Endothelial cell of umbilical vein (primary cell): ENCODE measurements at places on chromosomes 5 and 9. TPM values are rescaled to one million over a fixed set of nuclear protein-coding genes. Genes with fewer than 3 reads are reported as not detected.

The GGTA1 gene
- total RNA-seq = not detected in 2 replicates

The FRRS1L gene
- total RNA-seq = 0.05 TPM in 1 of 2 replicates, not detected in the other

The ERGIC1 gene
- total RNA-seq = 105 and 118 TPM in 2 replicates

The TAF11L5 gene
- not detected in 2 replicates for total RNA-seq

The ZFP2 gene
- total RNA-seq = 0.21 and 0.75 TPM in 2 replicates

The DPYSL3 gene
- total RNA-seq = 142 and 146 TPM in 2 replicates

The SLC27A4 gene
- 35.0 and 36.9 TPM in 2 replicates for total RNA-seq

The ESM1 gene
- total RNA-seq = 577 and 781 TPM in 2 replicates

The CSF1R gene
- total RNA-seq = not detected in 2 replicates

The MSX2 gene
- total RNA-seq = not detected in 2 replicates

The TMEFF1 gene
- 9.8 and 14.6 TPM in 2 replicates for total RNA-seq

The NXNL2 gene
- not detected in 2 replicates for total RNA-seq

The IFNB1 gene
- not detected in 2 replicates for total RNA-seq

The TLX3 gene
- total RNA-seq = not detected in 2 replicates

The CTNNAL1 gene
- 72.0 and 76.2 TPM in 2 replicates for total RNA-seq

The TUT7 gene
- 16.7 and 19.0 TPM in 2 replicates for total RNA-seq

The CNTFR gene
- not detected in 2 replicates for total RNA-seq

The TAF11L10 gene
- total RNA-seq = not detected in 2 replicates

The MCIDAS gene
- total RNA-seq = not detected in 2 replicates

The ARSI gene
- total RNA-seq = 0.20 TPM in 1 of 2 replicates, not detected in the other

The WNT8A gene
- total RNA-seq = not detected in 2 replicates

The ADAMTS6 gene
- 43.4 and 57.4 TPM in 2 replicates for total RNA-seq

The PLAC8L1 gene
- total RNA-seq = 0.80 and 1.1 TPM in 2 replicates

The PLPPR1 gene
- 0.18 TPM in 1 of 2 replicates, not detected in the other for total RNA-seq

The RLN1 gene
- total RNA-seq = not detected in 2 replicates

The DMRT3 gene
- total RNA-seq = not detected in 2 replicates

The SLC6A7 gene
- total RNA-seq = not detected in 2 replicates

The HMCN2 gene
- 0.18 and 0.24 TPM in 2 replicates for total RNA-seq

The LRRC19 gene
- total RNA-seq = not detected in 2 replicates

The KCNV2 gene
- total RNA-seq = not detected in 2 replicates

The NUDCD2 gene
- 46.9 and 50.3 TPM in 2 replicates for total RNA-seq

The IFNA21 gene
- total RNA-seq = not detected in 2 replicates

The KIF27 gene
- total RNA-seq = 3.2 and 3.5 TPM in 2 replicates

The LRRTM2 gene
- 0.14 and 0.20 TPM in 2 replicates for total RNA-seq

The WDR31 gene
- total RNA-seq = 0.62 and 1.00 TPM in 2 replicates

The ANKRD31 gene
- not detected in 2 replicates for total RNA-seq

The C1QTNF3 gene
- total RNA-seq = 1.6 and 2.0 TPM in 2 replicates

The TCERG1 gene
- 82.2 and 98.4 TPM in 2 replicates for total RNA-seq

The SPARC gene
- 3,114 and 3,174 TPM in 2 replicates for total RNA-seq

The PCDHGA1 gene
- 0.22 and 0.30 TPM in 2 replicates for total RNA-seq

The TMEM252 gene
- total RNA-seq = not detected in 2 replicates

The PPP2R2B gene
- not detected in 2 replicates for total RNA-seq

The CDKN2A gene
- 8.5 and 9.3 TPM in 2 replicates for total RNA-seq

The NEUROG1 gene
- total RNA-seq = not detected in 2 replicates

The BTNL3 gene
- total RNA-seq = not detected in 2 replicates

The DPP7 gene
- total RNA-seq = 118 and 149 TPM in 2 replicates

The SCGB3A1 gene
- total RNA-seq = 0.73 TPM in 1 of 2 replicates, not detected in the other

The PMPCA gene
- total RNA-seq = 75.3 and 77.2 TPM in 2 replicates

The FBP2 gene
- total RNA-seq = not detected in 2 replicates

The ZFYVE16 gene
- 36.8 and 43.1 TPM in 2 replicates for total RNA-seq

The PLPP7 gene
- total RNA-seq = 0.83 and 2.1 TPM in 2 replicates

The TMEM215 gene
- not detected in 2 replicates for total RNA-seq

The FBXL7 gene
- total RNA-seq = 28.6 and 32.2 TPM in 2 replicates

The NOP16 gene
- 47.4 and 51.6 TPM in 2 replicates for total RNA-seq

The C5orf52 gene
- total RNA-seq = not detected in 2 replicates
